Urinary bladder (tissue), 4 donors: ENCODE measurements at places on chromosomes 16 and 17.

DNA sequence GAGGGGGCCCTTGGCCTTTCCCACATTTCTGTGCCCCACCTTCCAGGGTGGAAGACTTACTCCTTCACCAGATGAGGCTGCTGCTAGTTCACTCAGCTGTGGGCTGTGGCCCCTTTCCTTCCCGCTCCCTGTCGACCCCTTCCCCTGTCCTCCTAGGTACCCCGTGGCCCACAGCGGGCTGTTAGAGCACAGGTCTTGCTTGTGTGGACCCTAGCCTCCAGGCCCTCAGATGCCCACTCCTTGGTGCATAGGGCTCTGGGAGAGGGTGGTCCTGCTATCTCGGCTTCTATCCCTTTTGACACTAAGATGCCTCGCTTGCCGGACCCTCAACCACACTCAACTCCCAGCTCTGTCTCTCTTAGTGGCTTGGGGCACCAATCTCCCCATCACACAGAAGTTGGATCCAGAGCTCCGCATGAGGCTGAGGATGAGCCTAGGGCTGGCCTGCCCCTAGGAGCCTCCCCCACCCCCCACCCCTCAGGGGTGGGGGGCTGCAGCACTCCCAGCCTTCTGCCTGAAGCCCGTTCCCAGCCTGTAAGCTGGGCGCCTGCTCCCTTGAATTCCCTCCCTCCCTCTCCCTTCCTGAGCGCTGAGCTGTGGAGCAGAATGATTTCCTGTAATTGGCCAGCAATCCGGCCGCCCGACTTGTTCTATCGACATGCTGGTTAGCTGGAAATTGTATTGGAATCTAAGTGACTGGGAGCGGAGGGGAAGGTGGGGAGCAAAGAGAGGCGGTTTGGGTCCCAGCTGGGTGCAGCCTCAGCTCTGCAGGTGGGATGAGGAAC, 30.9 kb downstream of the DCAKD start:
- no peak for DNase-seq

DNA sequence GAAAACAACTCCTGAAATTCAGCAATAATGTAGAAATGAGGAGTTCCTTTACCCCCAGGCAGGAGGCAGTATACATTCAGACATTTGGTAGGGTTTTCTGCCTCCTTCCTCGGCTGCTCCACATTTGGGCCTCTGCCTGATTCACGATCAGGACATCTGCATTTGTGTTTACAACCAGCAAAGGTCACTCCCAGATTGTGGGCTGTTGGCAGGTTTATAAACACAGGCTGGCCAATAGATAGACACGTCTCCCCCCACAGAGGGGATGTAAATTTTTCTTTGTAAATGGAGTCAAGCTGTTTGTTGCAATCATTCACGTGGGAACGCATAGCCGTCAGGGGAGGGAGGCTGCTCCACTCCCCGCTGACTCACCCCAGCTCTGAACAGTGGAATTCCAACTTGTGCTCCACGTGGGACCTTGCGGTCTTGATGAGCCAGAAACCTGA, 252.1 kb upstream of the N4BP1 start:
- DNase-seq, result no peak

- DNase-seq, result no peak
Observed at GRCh38 chr17:29612404-29613280, 10.1 kb downstream of the CORO6 start.

DNA sequence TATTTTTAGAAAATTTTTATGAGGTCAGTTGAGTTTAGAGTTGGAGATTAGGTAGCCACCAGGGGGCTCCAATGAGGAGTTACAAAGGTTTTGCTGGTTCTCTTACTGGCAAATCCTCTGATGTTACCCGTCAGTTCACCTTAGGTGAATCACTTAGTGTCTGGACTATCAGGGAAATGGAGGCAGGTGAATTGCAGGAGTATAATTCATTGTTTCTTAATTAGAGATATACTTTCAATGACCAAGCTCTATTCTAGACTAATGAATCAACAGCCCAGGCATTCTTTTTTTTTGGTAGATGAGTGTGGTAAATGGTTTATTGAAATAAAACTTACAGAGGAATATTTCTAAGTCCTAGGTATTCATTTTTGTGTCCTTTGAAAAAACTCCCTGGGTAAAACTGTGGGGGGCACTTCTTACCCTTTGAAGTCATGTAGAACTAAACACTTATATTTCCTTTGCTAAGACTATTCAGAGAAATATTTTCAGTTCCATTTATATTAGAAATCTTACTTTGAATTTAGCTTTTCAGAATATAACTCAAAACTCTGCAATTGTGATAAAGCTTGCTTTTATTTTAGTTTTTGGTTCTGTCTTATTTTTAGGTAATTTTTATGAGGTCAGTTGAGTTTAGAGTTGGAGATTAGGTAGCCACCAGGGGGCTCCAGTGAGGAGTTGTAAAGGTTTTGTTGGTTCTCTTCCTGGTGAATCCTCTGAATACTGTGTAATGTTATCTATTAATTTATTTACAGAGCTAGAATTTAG, 17.7 kb downstream of the PSMD11 start:
- DNase-seq, result no peak

DNA sequence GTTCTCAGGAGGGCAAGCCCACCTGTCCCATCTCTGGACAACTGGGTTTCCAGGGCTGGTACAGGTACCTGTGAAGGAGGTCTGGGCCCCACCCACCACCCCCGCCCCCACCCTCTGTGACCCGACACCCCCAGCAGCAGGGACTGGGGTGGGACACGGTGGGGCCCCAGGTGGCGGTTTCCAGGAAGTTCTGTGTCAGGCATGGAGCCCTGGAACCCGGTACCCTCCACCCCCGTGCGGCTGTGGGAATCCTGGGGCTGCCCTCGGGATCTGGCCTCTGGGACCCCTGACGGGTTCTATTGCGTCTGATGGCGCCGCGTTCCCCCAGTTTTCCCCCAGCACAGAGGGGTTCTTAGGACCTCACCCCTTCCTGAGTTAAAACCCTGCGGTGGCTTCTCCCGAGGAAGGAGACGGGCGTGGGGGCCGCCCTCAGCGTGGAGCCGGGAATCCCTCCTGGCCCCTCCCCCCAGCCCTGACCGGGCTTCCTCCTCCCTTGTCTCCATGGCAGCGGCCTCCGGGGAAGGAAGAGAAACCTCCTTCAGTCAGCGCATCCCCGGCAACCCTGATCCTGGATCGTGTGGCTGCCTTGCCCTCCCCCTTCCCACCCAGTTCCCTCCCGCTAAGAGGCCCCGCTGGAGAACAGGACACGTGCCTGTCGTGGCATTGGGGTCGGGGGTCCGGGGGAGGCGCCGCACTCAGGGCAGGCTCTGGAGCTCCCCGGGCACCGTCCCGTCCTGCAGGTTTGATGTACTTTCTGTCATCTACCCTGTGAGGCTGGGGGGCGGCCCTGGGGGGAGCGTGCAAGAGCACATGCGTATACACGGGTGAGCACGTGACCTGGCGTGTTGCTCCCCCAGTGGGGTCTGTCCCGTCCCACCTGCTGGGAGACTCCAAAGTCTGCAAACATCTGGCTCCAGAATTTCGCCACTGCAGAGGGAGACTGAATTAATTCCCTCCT, 30.3 kb downstream of the CACNA1H start:
- peak; percentile 56 for DNase-seq
